ENCODE measurements at places on chromosomes 1 and 21. TPM values are rescaled to one million over a fixed set of nuclear protein-coding genes. Genes with fewer than 3 reads are reported as not detected.

Gene TPTE
- not detected for total RNA-seq

Gene ZNF669
- 33.8 TPM for total RNA-seq

Gene ABCA4
- total RNA-seq: 0.94 TPM

Gene SH2D2A
- not detected for total RNA-seq
